ENCODE measurements at places on chromosomes 2 and 18. TPM values are rescaled to one million over a fixed set of nuclear protein-coding genes. Genes with fewer than 3 reads are reported as not detected.

GRCh38 chr2:133496501-133497269 lies 71.6 kb downstream of the NCKAP5 start:
- H3K27me3 ChIP-seq, result no peaks in the 10 kb centered on the region
- no peak overlapping the region for H3K4me3 ChIP-seq
- no peaks in the 10 kb centered on the region for H3K4me1 ChIP-seq
- H3K36me3 ChIP-seq, result no peaks in the 10 kb centered on the region
- no peak overlapping the region for H3K27ac ChIP-seq

GRCh38 chr18:11043694-11044093 lies 105.7 kb downstream of the PIEZO2 start:
- no peak overlapping the region for H3K27ac ChIP-seq
- H3K27me3 ChIP-seq, result no peaks in the 10 kb centered on the region
- no peak for DNase-seq
- H3K4me3 ChIP-seq, result no peak overlapping the region
- H3K36me3 ChIP-seq, result no peaks in the 10 kb centered on the region
- no peaks in the 10 kb centered on the region for H3K4me1 ChIP-seq

- H3K4me1 ChIP-seq, result no peaks in the 10 kb centered on the region
- H3K36me3 ChIP-seq, result no peaks in the 10 kb centered on the region
- DNase-seq, result no peak
- H3K4me3 ChIP-seq, result no peak overlapping the region
- H3K27ac ChIP-seq, result no peak overlapping the region
These were observed 1.3 kb downstream of the NCAPH start for GRCh38 chr2:96336873-96337272.

GRCh38 chr2:216492597-216493333 lies 5.9 kb upstream of the RPL37A start:
- no peak overlapping the region for H3K27ac ChIP-seq
- H3K27me3 ChIP-seq, result no peaks in the 10 kb centered on the region
- no peaks in the 10 kb centered on the region for H3K36me3 ChIP-seq
- no peak overlapping the region for H3K4me3 ChIP-seq
- peak; percentile 73 for DNase-seq
- H3K4me1 ChIP-seq, result no peaks in the 10 kb centered on the region

DNA sequence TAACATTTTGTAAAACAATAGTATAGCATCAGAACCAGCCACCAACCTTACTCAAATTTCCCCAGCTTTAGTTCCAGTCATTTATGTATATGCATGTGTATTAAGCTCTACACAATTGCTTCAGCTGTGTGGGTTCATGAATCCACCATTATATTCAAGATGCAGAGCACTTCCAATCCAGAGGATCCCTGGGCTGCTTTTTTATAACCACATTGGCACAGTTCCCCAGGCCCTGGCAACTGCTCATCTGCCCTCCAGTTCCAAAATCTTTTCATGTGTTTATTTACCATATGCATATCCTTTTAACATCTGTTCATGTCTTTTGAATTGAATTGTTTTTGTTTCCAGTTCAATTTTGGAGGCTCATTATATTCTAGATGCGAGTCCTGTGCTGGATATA lies 482.9 kb upstream of the HS6ST1 start:
- H3K4me3 ChIP-seq, result no peak overlapping the region
- H3K27me3 ChIP-seq, result no peaks in the 10 kb centered on the region
- H3K4me1 ChIP-seq, result no peaks in the 10 kb centered on the region

DNA sequence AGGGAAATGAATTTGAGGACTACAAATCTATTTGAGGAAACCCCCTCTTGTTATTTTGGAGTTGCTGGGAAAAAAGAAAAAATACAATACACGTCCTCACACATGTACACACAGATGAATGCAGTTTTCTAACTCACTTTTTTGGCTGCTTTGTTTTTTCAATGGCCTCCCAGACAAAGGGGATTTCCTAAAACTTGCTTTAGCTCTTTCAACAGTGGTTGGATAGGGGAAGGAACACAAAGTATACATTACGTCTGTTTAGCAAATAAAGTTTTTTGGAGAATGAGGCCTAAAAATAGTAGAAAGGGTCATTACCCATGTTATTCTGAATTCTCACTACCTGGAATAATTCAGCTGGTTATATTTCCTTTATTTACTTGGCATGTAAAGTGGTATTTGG lies 125.3 kb upstream of the ITGB6 start:
- peaks cover 4% of the 10 kb centered on the region for H3K4me1 ChIP-seq
- no peaks in the 10 kb centered on the region for H3K27me3 ChIP-seq
- no peaks in the 10 kb centered on the region for H3K36me3 ChIP-seq

- H3K4me1 ChIP-seq, result no peaks in the 10 kb centered on the region
- H3K27me3 ChIP-seq, result no peaks in the 10 kb centered on the region
- DNase-seq, result no peak
- H3K27ac ChIP-seq, result no peak overlapping the region
- no peaks in the 10 kb centered on the region for H3K36me3 ChIP-seq
- no peak overlapping the region for H3K4me3 ChIP-seq
These were observed 25.2 kb downstream of the PNO1 start for GRCh38 chr2:68182902-68183301.

- no peaks in the 10 kb centered on the region for H3K36me3 ChIP-seq
- H3K4me3 ChIP-seq, result no peak overlapping the region
- no peak overlapping the region for H3K27ac ChIP-seq
- H3K4me1 ChIP-seq, result no peaks in the 10 kb centered on the region
- DNase-seq, result no peak
- H3K27me3 ChIP-seq, result no peaks in the 10 kb centered on the region
These were observed 1.4 kb downstream of the KCNS3 start for GRCh38 chr2:17879913-17880274.

DNA sequence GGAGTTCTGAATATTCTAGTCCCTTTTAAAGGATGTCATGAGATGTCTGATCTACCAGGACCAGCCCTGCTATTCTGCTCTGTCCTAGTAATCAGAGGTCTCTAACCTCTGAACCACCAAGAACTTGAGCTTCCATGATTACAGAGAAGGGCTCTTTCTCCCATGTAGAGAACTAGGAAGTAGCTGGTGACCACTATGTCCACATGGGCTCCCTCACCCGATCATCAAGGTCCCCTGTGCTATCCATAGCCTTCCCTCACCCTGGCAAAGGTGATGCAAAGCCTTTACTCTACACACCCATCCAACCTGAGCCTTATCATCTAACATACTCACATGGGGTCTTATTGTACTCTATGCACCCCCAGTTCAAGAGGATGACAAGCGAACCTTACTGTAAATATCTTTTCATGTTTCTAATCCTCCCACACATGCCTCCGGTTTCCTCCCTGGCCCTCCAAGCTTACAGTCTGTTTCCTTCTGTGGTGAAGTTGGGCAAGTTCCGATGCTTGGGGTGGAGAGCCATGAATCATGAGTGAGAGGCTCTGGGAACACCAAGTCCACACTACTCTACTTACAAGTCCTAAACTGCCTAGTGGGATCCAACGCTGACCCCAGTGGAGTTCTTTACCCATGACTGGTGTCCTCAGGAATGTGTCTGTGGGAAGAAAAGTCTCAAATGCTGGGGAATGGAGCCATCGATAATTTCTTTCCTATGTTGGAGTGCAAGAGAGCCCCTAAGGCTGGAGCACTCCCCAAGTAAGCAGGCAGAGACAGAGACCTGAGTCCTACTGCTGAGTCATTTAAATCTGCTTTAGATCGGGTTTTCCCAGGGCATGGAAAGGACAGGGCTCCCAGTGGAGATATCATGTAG lies 73.3 kb upstream of the KLF7 start:
- H3K36me3 ChIP-seq, result no peaks in the 10 kb centered on the region
- peak overlapping the region; percentile 51 for H3K27ac ChIP-seq
- peaks cover 7% of the 10 kb centered on the region for H3K4me1 ChIP-seq
- H3K27me3 ChIP-seq, result no peaks in the 10 kb centered on the region
- H3K4me3 ChIP-seq, result no peak overlapping the region

DNA sequence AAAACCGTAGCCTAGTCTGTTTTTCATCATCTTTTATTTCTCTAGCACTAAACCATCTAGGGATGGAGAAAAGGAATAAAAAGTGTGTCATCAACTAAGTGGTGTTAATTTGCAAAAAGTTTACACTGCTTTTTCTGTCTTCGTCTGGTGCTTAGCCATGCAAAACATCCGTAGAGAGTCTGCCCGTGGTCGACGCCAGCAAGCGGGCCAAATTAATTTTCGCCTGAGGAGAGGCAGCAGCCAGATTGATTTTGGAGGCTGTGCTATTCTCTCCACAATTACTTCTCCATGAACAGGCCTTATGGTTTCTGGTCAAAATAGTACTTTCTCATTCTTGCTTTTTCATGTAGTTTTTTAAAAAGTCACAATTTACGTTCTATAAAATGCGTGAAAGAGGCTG lies 46.3 kb downstream of the TNFRSF11A start:
- peak overlapping the region; percentile 44 for H3K27ac ChIP-seq
- no peaks in the 10 kb centered on the region for H3K4me1 ChIP-seq

GRCh38 chr2:239719791-239720360 lies 305.3 kb downstream of the NDUFA10 start:
- no peak overlapping the region for H3K27ac ChIP-seq
- no peak for DNase-seq
- no peaks in the 10 kb centered on the region for H3K27me3 ChIP-seq

- DNase-seq, result no peak
- no peaks in the 10 kb centered on the region for H3K27me3 ChIP-seq
- no peaks in the 10 kb centered on the region for H3K4me1 ChIP-seq
- H3K27ac ChIP-seq, result no peak overlapping the region
- H3K4me3 ChIP-seq, result no peak overlapping the region
- no peaks in the 10 kb centered on the region for H3K36me3 ChIP-seq
These were observed 19.3 kb downstream of the MRPL30 start for GRCh38 chr2:99200076-99200800.

- no peak overlapping the region for H3K4me3 ChIP-seq
- DNase-seq, result no peak
- H3K36me3 ChIP-seq, result no peaks in the 10 kb centered on the region
These were observed 52.2 kb downstream of the MARCO start for GRCh38 chr2:118994172-118994700.

GRCh38 chr2:159793326-159793725 lies 4.7 kb downstream of the CD302 start:
- DNase-seq, result no peak
- H3K27me3 ChIP-seq, result no peaks in the 10 kb centered on the region
- no peaks in the 10 kb centered on the region for H3K4me1 ChIP-seq
- no peak overlapping the region for H3K4me3 ChIP-seq

DNA sequence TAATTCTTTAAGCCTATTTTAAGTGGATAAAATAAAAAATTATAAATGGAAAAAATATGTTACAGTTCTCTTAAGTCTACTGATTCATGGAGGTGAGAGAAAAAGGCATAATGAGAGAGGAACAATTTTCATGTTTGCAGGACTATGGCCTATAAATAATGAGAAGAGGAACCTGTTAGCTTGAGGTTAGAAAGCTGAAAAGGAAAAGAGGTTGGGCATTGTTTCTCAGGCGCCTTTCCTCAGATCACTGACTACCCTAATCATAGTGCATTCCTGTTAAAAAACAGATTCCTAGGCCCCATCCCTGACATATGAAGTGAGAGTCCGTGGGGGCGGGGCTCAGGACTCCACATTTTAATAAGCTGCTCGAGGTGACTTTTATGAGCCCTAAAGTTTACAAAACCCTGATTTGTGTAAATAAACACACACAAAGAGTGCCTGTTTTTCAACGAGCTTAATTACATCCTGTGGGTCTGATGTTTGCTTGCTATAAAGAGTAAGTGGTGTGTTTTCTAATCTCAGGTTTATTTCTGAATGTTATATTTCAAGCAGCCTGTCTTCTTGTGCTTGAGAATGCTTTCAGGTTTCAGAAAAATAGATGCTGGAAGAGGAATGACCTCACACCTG lies 335.5 kb downstream of the CLIP4 start:
- H3K4me3 ChIP-seq, result no peak overlapping the region
- no peaks in the 10 kb centered on the region for H3K4me1 ChIP-seq
- H3K36me3 ChIP-seq, result no peaks in the 10 kb centered on the region

DNA sequence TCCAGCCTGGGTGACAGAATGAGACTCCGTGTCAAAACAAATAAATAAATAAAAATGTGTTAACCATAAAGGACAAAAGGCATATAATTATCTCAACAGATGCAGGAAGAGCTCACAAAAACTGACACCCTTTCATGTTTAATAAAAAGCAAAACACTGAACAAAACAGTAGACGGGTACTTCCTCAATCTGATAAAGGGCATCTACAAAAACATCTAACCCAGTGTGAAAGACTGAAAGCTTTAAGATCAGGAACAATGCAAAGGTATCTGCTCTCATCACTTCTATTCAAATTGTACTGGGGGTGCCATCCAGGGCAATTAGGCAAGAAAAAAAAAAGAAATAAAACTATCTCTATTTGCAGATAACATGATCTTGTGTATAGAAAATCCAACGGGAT lies 11.7 kb upstream of the NCL start:
- H3K27me3 ChIP-seq, result no peaks in the 10 kb centered on the region
- H3K4me1 ChIP-seq, result no peaks in the 10 kb centered on the region
- no peaks in the 10 kb centered on the region for H3K36me3 ChIP-seq
- no peak overlapping the region for H3K4me3 ChIP-seq
- no peak for DNase-seq

- no peaks in the 10 kb centered on the region for H3K4me1 ChIP-seq
- no peak overlapping the region for H3K4me3 ChIP-seq
- DNase-seq, result no peak
- H3K27me3 ChIP-seq, result no peaks in the 10 kb centered on the region
- no peaks in the 10 kb centered on the region for H3K36me3 ChIP-seq
These were observed 33.9 kb downstream of the ZAP70 start for GRCh38 chr2:97747285-97747684.

DNA sequence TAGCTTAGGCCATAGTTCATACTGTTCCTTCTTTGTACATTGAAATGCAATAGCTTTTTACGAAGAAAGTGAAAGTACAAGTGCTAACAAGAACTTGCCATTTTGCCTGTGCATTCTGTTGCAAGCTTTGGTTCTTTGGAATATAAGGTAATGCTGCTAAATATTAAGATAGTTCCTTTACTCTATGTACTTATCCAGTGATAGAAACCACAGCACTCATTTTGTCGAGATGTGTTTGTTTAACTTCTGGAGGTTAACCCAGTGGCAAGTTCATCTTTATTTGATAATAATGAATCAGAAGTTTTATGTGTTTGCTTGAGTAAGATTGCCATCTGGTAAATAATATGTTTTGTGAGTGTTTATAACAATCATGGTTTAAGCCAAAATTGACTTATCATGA lies 373.1 kb upstream of the FANCL start:
- no peaks in the 10 kb centered on the region for H3K27me3 ChIP-seq
- H3K4me1 ChIP-seq, result no peaks in the 10 kb centered on the region
- no peaks in the 10 kb centered on the region for H3K36me3 ChIP-seq
- H3K27ac ChIP-seq, result no peak overlapping the region

GRCh38 chr2:15677141-15677843 lies 85.6 kb downstream of the DDX1 start:
- no peak overlapping the region for H3K4me3 ChIP-seq
- no peaks in the 10 kb centered on the region for H3K36me3 ChIP-seq
- no peaks in the 10 kb centered on the region for H3K27me3 ChIP-seq
- H3K4me1 ChIP-seq, result no peaks in the 10 kb centered on the region

The GALR1 gene
- total RNA-seq, result 0.21 TPM

The FEV gene
- not detected for total RNA-seq

The LANCL1 gene
- total RNA-seq, result 42.0 TPM

The EFR3B gene
- 6.1 TPM for total RNA-seq

The FAP gene
- 21.2 TPM for total RNA-seq

The ATP5MC3 gene
- 84.5 TPM for total RNA-seq

The RUFY4 gene
- total RNA-seq, result not detected

The CHST9 gene
- total RNA-seq, result 3.7 TPM

The NRP2 gene
- total RNA-seq, result 35.9 TPM

All from uterus (tissue), 4 donors.